ENCODE measurements at places on chromosomes 6 and 20. TPM values are rescaled to one million over a fixed set of nuclear protein-coding genes. Genes with fewer than 3 reads are reported as not detected.

- DNase-seq: no peak
Measured at GRCh38 chr6:31588871-31589650, 3.0 kb downstream of the LST1 start.

DNA sequence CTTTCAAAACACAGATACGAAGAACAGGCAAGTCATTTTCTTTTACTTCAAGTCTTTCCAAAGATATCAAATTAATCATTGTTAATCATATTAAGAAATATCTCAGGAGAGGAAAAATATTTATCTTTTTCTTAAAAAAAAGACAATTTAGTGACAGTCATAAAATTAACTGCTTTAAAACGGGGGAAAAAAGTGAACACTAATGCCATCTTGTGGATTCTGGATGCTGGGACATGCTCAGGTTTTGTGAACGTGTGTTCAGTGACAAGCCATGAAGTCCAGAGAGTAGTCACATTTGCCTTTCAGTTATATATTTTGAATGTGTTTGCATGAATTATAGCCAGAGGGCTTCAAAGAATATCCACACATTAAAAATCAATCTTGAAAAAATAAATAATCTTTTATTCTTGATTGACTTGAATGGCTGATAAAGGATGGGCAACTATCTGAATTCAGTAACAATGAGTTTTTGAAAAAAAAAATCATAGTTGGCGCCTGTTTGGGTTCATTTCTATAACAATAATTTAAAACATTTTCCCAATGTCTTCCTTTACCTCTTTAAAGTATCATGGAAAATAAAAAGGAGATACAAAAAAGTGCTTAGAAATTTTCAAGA lies 74.7 kb upstream of the NOX3 start:
- no peak for DNase-seq

DNA sequence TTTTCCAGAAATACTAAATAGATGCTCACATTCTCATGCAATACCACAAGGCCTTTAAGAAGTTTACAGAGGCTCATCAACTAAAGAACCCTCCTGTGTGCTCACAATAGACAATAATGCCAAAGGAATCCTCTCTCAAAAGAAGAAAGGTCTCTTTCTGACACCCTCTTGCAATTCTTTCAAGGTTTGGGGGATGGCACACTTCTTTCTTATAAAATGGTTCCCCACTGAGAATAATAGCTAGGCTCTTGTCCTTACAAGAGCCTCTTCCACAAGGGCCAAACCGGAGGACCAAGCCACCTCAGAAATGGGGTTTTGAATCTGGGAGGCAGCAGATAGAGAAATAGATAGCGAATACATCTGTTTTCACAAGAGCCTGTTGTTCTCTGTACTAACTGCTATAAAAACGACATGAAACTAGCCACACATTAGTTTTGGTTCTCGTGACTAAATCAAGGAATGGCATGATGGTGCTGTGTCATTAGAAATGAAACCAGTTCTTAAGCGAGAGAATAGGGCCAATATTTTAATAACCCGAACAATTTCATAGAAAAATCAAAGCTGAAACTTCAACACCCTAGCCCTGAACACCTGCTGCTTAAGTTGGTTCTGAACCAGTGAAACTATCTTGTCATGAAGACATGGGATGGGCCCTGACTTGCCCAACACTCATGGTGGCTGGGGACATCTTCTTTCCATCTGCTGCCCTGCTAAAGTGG lies 81.1 kb downstream of the PRDM1 start:
- no peak for DNase-seq

Gene FAM217A
- total RNA-seq: not detected
